SJSA1 (cell line): ENCODE measurements at places on chromosomes 12 and 14. TPM values are rescaled to one million over a fixed set of nuclear protein-coding genes. Genes with fewer than 3 reads are reported as not detected.

DNA sequence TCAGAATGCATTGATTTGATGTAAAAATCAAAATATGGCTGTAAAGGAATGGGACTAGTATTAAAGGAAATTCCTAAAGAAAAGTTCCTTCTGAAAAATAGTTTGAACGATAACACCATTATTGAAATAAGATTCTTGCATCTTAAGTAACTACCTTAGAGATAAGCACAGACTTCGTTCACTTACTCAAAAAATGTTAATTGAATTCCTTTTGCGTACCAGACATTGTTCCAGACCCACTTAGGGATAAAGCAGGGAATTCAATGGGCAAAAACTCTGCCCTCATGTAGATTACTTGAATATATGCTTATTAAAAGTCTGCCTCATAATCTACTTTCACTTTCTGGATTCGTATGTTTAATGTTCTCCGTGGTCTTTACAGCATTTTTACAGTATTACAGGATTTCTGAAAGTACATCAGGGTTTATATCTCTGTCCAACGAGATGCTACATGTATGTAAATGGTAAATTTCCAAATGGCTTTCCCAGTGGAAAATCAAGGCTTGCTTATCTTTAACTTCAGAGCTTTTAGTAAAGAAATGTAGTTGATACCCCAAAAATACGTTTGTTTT, 213.7 kb downstream of the GXYLT1 start:
- H3K27me3 ChIP-seq: no peaks in the 10 kb centered on the region
- H3K4me3 ChIP-seq: no peak overlapping the region
- no peaks in the 10 kb centered on the region for H3K4me1 ChIP-seq
- no peaks in the 10 kb centered on the region for H3K36me3 ChIP-seq
- no peak overlapping the region for H3K27ac ChIP-seq
- DNase-seq: no peak

The OTX2 gene
- not detected in 2 replicates for total RNA-seq

The CMKLR1 gene
- total RNA-seq: not detected in 2 replicates

DNA sequence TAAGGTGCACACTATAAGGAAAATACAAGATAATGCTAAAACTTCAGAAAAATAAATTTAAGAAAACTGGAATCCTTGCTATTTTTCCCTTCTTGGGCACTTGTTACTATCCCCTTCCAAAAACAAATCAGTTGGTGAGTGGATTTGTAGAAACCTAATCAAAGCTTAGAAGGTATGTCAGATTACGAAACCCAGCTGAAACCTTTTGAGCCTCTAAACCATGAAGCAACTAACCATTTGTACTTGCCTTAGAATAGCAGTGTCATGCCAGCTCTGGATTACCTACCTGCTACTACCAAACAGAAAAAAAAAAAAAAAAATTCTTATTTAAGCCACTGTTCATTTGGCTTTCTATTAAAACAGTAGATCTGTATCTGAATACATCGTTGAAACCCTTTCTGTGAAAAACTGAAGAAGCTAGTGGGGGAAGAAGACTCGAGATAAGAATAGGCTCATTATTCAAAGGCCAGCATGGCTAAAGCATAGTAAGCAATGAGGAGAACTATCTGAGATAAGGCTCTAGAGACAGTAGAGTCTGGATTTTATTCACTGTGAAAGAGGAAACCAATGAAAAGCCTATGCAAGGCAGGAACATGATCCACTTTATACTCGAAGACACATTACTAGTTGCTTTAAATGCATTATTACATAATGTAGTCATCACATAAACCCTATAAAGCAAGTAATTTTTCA, 30.2 kb downstream of the OSBPL8 start:
- no peaks in the 10 kb centered on the region for H3K4me1 ChIP-seq
- DNase-seq: no peak
- no peaks in the 10 kb centered on the region for H3K27me3 ChIP-seq
- no peaks in the 10 kb centered on the region for H3K36me3 ChIP-seq
- H3K27ac ChIP-seq: no peak overlapping the region

The NOS1 gene
- total RNA-seq: not detected in 2 replicates

DNA sequence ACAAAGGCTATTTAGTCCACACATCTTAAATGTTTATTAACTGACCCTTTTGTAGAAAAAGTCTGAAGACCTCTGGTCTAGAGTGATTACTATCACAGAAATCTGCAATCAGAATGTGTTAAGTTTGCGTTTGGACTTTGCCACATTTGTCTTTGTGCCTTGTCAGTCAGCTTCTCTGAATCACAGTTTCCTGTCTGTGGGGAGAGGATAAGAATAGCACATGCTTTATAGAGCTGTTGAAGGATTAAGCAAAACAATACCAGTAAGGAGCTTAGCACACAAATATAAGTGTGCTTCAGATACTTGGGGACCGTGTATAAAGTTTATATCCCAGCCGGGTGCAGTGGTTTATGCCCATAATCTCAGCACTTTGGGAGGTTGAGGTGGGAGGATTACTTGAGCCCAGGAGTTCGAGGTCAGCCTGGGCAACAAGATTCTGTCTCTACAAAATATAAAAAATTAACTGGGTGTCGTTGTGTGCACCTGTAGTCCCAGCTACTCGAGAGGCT, 63.0 kb upstream of the BTG1 start:
- H3K27me3 ChIP-seq: no peaks in the 10 kb centered on the region
- peaks cover 14% of the 10 kb centered on the region for H3K4me1 ChIP-seq
- DNase-seq: peak; percentile 56
- H3K27ac ChIP-seq: peak overlapping the region; percentile 49
- H3K4me3 ChIP-seq: no peak overlapping the region
- no peaks in the 10 kb centered on the region for H3K36me3 ChIP-seq

The LTBP2 gene
- total RNA-seq: 1.3 and 2.2 TPM in 2 replicates

The KRT8 gene
- 2.8 and 7.0 TPM in 2 replicates for total RNA-seq

GRCh38 chr12:71605039-71605438, 58.6 kb downstream of the ZFC3H1 start:
- DNase-seq: no peak
- H3K27ac ChIP-seq: no peak overlapping the region
- H3K27me3 ChIP-seq: no peaks in the 10 kb centered on the region
- H3K4me3 ChIP-seq: no peak overlapping the region
- peaks cover 41% of the 10 kb centered on the region for H3K36me3 ChIP-seq
- peaks cover 9% of the 10 kb centered on the region; the same call in 1 of the 2 replicates for H3K4me1 ChIP-seq

- 0 out of 2 replicates have a peak overlapping the region, but pooled peaks have one; percentile 16 for H3K27ac ChIP-seq
- H3K27me3 ChIP-seq: no peaks in the 10 kb centered on the region
- H3K36me3 ChIP-seq: 0 out of 2 replicates have a peak, but pooled peaks cover 2% of the 10 kb centered on the region
- no peak for DNase-seq
- H3K4me3 ChIP-seq: peak overlapping the region; percentile 62
These were observed 650 bp downstream of the HEBP1 start for GRCh38 chr12:12999271-12999958.

GRCh38 chr12:30391766-30392366, 303.8 kb downstream of the IPO8 start:
- no peaks in the 10 kb centered on the region for H3K4me1 ChIP-seq
- no peak overlapping the region for H3K27ac ChIP-seq
- no peaks in the 10 kb centered on the region for H3K27me3 ChIP-seq
- DNase-seq: no peak

GRCh38 chr14:38143659-38144505, 63.8 kb upstream of the SSTR1 start:
- DNase-seq: no peak
- H3K27ac ChIP-seq: no peak overlapping the region
- H3K4me3 ChIP-seq: no peak overlapping the region
- H3K27me3 ChIP-seq: no peaks in the 10 kb centered on the region
- no peaks in the 10 kb centered on the region for H3K36me3 ChIP-seq

DNA sequence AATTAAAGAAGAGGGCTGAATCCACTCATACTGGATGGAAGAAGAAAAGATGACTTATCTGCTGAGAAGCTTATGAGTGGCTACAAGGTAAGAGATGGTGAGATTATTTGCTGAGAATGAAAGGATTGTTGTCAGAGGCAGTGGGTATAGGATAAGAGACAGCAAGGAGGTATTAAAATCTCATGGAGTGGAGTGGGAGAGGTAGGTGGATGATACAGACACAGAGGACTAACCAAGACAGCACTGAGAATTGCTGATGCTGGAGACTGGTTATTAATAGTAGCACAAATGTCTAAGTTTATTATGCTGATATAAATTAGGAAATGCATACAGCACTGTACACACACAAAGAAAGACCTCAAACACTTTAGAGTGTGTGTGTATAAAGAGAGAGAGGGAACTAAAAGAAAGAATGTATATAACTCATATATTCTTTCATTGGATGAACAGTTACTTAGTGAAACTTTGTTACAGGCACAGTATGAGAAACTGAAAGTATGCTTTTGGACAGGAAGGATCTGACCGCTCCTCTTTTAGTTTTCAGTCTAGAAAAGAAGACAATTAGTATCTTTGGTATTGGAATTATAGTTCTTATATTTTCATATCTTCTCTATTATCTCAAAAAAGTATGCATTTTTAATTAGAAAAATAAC, 543.1 kb downstream of the LRFN5 start:
- no peak overlapping the region for H3K27ac ChIP-seq
- H3K4me3 ChIP-seq: no peak overlapping the region
- H3K27me3 ChIP-seq: no peaks in the 10 kb centered on the region
- DNase-seq: no peak
- H3K36me3 ChIP-seq: no peaks in the 10 kb centered on the region
- H3K4me1 ChIP-seq: no peaks in the 10 kb centered on the region

The DCN gene
- total RNA-seq: 37.2 and 71.4 TPM in 2 replicates

DNA sequence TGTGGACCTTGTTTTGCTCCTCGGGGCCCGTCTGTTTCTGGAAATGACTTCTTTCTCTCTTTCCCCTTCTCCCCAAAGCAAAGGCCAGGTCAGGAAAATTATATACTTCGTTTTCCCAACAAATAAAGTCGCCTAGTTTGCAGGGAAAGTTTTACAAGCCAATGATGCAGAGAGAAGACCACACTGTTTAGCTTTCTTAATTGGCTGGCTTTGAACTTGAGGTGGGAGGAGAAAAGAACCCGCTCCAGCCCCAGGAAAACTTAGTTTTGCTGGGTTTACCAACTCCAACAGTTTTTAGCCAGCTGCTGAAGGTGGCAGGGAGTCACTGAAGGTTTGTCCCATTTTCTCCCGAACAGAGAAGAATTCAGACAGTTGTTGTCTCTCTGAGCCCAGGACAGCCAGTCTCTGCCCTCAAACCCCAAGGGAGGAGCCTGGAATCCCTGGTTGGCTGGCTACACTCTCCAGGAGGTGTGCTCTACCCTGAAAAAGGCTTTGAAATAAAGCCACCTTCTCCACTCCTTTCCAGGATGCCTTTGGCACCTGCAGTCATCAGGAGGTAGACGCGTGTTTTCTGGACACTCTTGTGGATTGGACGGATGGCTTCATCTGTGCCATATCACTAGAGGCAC, 24.8 kb downstream of the BCL11B start:
- no peaks in the 10 kb centered on the region; the same call in none of the 2 replicates for H3K4me1 ChIP-seq
- H3K4me3 ChIP-seq: no peak overlapping the region
- no peaks in the 10 kb centered on the region for H3K36me3 ChIP-seq
- H3K27me3 ChIP-seq: no peaks in the 10 kb centered on the region

DNA sequence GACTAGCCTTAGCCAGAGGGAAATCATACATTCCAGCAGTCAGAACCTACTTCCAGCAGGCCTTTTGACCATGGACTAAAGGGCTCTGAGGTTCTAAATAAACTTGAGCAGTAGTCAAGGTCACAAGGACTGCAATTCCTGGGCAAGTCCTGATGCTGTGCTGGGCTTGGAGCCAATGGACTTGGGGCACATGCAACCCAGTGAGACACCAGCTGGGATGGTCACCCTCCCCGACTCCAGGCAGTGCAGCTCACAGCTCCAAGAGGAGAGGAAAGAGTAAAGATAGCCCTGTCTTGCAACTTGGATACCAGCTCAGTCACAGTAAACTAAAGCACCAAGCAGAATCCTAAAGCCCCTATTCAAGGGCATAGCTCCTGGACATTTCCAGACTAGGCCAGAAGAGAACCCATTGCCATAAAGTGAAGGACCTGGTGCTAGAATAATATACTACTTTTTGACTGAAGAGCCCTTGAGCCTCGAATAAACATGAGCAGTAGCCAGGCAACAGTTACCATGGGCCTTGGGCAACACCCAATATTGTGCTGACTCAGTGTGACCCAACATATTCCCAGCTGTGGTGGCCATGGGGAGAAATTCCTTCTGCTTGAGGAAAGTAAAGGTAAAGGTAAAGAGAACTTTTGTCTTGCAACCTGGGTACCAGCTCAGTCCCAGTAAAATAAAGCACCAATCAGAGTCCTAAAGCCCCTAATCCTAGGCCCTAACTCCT, 226.2 kb upstream of the CLEC14A start:
- H3K27me3 ChIP-seq: no peaks in the 10 kb centered on the region
- no peak overlapping the region for H3K27ac ChIP-seq
- H3K4me1 ChIP-seq: no peaks in the 10 kb centered on the region
- H3K36me3 ChIP-seq: no peaks in the 10 kb centered on the region
- DNase-seq: no peak

The IAPP gene
- total RNA-seq: not detected in 2 replicates

DNA sequence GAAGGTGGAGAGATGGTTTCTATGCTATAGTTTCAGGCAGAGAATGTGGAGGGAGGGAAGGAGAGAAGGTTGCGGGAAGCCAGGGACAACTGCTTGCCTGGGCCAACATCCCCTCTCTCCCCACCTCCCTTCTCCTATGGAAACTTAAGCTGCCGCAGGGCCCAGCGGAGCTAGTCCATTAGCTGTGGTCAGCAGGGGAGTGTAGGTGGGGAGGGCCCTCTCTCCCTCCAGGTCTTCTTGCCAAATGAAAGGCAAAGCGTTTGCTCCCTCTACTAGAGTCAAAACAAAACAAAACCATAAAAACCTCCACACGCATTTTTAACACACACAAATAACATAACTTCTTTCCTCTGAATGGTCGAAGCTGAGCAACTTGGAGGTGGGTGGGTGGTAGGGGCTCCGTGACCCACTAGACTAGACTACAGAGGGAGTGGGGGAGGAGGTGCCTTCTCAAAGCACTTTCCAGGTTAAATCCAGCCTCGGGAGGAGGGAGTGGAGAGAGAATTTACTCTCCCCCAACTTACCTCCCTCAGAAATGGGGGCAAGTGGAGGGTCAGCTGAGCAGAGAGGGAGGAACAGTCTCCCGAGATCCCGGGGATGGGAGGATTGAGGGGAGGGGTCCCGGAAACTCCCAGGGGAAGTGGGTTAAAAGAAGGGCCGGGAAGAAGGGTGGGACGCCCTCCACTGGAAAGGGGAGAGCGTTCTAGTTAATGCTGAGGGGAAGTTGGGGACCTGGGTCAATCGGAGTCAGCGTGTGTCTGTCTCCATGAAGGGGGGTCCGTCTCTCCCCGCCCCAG, 4.6 kb upstream of the CACNB3 start:
- H3K4me3 ChIP-seq: peak overlapping the region; percentile 55
- no peak overlapping the region for H3K27ac ChIP-seq
- H3K4me1 ChIP-seq: peaks cover 29% of the 10 kb centered on the region
- no peaks in the 10 kb centered on the region for H3K27me3 ChIP-seq

- H3K27ac ChIP-seq: no peak overlapping the region
- no peak overlapping the region for H3K4me3 ChIP-seq
- no peaks in the 10 kb centered on the region for H3K27me3 ChIP-seq
- H3K36me3 ChIP-seq: no peaks in the 10 kb centered on the region
- H3K4me1 ChIP-seq: no peaks in the 10 kb centered on the region
These were observed 673.9 kb downstream of the FLRT2 start for GRCh38 chr14:86203843-86204242.
